ENCODE measurements at places on chromosomes 16 and 17.

- DNase-seq, result no peak
Observed at GRCh38 chr16:71930013-71930563, 34.8 kb downstream of the IST1 start.

GRCh38 chr16:51002881-51003490 lies 148.1 kb downstream of the SALL1 start:
- no peak for DNase-seq

- DNase-seq, result peak; percentile 87
Observed at GRCh38 chr17:65100316-65101140, 36.6 kb upstream of the RGS9 start.

DNA sequence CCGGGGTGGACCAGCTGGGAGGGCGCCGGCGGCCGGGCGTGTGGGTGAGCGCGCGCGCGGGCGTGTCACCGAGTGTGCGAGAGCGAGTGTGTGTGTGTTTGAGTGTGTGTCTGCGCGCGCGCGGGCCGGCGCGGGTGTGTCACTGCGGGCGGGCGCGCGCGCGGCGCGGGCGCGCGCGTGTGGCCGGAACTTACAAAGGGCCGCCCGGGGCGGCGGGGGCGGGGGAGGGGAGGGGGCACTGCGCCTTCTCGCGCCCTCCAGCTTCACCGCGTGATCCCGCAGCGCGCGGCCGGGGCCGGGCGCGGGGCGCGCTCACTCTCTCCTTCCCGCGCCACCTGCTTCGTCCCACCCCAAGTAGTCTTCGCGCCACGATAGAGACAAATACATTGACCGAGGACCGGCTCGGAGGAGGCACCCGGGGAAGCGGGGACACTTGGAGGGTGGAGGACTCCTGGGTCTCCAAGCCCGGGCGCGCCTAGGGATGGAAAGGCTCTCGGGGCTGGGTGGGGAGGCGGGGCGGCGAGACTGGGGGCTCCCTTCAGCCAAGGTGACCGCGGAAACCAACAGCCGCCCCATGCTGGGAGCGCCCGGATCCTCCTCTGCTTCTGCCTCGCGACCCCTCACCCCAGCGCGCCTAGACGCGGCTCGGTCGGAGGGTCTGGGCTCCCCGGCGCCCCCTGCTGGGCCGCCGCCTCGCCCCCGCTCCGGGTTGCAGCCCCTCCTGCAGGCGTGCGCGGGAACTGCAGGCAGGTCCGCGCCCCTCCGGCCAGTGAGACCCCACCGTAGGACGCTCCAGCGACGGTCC lies at the start of gene SRCIN1:
Gene SRCIN1 (minus strand): TSS at position 112 of the 805 bp plus-strand sequence. CDS start 247 bp downstream, outside the sequence.
- peak; percentile 75 for DNase-seq

- DNase-seq, result no peak
Observed at GRCh38 chr16:56190048-56190676, 1.1 kb upstream of the GNAO1 start.

GRCh38 chr17:42362245-42362961 lies 25.8 kb downstream of the STAT3 start:
- no peak for DNase-seq

- DNase-seq, result no peak
Observed at GRCh38 chr16:48450367-48450766, 65.2 kb upstream of the SIAH1 start.

GRCh38 chr16:13307851-13308250 lies 406.5 kb downstream of the SHISA9 start:
- DNase-seq, result no peak

DNA sequence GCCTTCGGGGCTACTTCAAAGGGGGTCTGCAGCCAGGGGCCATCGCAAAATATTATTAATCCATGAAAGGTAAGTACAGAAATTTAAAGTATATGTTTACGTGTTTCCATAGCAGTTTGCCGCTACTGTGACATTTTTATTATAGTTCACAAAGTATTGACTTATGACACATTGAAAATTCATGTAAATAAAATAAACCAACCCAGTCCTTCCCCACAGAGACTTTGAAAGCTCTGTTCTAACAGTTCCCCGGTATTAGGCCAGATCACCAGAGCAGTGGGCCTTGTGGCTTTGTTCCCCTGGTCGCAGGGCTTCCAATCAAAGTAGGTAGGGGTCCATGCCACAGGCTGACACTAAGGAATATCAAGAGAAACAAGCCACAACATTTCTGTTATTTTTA lies 13.9 kb downstream of the KIAA0753 start:
- no peak for DNase-seq

DNA sequence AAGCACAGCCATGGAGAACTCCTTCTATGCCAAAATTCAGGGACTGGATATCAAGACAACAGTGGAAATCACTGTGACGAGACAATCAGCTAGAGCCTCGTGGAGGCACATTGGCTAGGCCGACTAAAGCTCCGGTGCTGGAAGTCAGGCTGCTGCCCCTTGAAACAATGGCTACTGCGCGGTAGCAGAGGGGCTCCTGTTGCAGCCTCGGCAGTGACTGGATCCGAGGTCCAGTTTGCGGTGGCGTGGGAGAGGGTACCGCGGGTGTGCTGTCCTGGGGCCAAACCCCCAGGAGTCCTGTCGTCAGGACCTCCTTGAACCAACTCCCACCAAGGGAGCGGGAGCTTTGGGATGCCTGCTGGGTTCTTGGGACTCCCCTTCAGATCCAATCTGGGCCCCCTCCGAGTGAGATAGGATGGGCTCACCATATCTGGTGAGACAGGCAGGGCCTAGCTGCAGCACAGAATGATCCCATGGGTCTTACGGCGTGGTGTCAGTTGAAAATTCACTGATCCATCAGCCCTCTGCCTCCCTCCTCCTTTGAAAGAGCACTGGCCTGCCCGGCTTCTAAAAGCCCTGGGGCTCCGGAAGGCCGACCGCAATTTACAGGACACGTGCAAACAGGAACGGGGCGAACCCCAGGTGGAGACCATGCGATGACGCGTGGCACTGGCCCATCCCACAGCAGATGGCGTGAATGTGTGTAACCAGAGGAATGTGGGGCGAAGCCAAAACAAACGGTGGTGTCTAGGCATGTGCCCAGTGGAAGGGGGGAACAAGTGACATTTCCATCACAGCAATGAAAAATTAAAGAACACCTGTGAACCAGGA lies 15.8 kb upstream of the KCNJ18 start:
- peak; percentile 79 for DNase-seq

- DNase-seq, result peak; percentile 84
Observed at GRCh38 chr16:3112058-3112880, at the start of gene ZNF205. TSS of gene ZNF205 (plus strand) at chr16:3112586. CDS start at chr16:3113431, 845 bp downstream.

DNA sequence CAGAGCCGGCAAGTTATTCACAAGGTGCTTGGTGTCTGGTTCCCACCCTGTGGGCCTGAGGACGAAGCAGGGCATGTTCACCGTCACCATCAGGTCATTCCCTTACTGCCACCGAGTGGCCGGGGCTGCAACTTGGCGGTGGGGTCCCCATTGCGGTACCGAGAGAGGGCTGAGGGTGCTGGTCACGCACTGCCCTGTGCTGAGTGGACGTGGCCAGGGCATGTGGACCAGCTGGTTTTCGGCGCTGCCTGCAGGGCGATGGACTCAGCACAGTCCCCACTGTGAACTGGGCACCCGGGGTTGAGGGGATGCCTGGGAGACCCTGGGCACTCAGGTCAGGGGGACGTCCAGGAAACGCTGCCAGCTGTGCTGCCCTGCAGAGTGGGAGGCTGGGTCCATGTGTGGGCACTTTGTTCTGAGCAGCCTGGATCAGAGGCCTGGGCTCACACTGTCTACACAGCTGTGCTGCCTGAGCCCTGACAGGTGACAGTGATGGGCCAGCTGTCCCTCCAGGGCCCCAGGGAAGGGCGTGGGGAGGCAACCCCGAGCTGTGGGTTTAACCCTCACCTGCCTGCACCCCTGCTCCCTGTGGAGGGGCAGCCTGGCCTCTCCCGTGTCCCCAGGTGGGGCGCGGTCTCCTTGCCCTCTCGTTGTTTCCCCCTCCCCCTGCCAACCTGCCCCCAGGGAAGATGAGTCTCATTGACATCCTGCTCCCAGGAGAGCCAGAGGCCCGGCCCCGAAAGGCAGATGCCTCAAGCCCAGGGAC lies 39.3 kb upstream of the GNG13 start:
- no peak for DNase-seq

DNA sequence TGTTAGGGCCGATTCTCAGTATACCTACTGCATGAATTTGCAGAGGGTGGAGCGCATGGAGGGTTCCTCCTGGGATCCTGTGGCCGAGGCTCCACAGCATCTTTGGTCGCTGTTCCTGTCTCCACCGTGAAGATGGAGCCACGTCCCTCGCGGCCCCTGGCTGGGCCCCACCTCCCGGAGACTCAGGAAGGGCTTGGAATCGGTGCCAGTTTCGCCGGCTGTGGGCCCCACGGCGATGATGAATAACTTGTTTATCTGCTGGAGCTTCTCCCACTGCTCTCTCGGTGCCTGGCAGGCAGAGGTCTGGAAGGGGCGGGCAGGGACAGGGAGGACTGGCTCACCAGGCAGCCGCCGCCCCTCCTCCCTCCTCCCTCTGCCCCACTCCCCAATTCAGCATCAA lies 8.1 kb downstream of the SLC5A11 start:
- DNase-seq, result no peak

GRCh38 chr16:87881324-87882200 lies 12.3 kb upstream of the SLC7A5 start:
- DNase-seq, result no peak

GRCh38 chr17:33580215-33580614 lies 287.1 kb upstream of the ASIC2 start:
- DNase-seq, result no peak
